ENCODE measurements at places on chromosomes 16 and 17.

DNA sequence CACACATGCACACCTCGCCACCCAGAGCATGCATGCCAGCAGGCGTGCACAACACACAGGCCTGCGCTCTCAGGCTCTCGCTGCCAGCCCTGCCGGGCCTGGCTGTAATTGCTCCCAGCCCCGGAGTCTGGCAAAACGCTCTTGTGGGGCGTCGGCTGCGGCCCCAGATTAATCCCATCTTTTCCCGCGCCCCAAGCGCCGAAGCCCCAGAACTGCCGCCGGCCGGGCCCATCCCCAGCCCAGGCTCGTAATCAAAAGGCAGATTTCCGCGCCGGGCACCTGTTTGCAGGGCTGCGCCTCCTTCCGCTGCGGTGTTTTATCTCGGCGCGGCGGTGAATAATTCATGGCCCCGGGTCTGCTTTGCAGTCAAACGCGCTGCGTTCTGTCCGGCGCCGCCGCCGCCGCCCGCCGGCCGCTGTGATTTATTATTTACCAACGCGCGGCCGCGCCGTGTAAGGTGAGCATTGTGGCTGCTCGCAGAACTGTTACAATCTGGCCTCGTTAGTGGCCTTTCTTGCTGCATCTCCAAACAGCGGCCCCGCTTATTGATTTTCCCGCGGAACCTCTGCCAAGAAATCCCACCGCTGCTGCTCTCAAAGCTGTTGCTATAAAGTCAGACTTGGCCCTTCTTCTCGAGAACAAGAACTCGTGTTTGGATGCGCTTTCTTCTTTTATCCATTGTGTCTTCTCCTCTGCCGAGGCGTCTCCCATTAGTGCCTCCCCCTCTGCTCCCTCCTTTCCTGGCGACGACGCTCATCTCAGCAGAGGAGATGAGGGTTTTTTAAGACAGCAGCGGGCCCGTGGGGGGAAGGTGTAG lies 126.1 kb downstream of the IRX5 start:
- peak; percentile 34 for DNase-seq

GRCh38 chr17:61400717-61401388 lies 1.2 kb downstream of the TBX2 start:
- no peak for DNase-seq

- DNase-seq = no peak
Observed at GRCh38 chr17:81373536-81374160, 21.6 kb upstream of the BAHCC1 start.

- DNase-seq = no peak
Observed at GRCh38 chr16:51010817-51011216, 140.3 kb downstream of the SALL1 start.

DNA sequence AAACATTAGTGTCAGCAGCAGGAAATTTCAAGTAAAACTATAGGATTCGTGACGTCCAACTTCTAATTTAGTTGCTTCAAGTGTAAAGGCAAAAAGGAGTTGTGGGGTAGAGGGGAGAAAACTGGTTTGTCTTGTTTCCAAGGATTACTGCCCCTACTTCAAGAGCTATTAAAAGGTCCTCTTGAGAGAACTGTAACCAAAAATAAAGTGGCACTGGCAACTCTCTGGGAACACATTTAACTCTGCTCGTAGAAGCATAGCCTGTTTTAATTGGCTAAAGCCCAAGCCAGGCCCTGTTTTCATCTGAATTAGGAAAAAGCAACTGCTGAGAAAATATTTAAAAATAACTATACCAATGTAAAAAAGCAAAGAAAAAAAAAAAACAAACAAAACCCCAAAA lies 51.8 kb upstream of the AKAP1 start:
- DNase-seq = no peak

DNA sequence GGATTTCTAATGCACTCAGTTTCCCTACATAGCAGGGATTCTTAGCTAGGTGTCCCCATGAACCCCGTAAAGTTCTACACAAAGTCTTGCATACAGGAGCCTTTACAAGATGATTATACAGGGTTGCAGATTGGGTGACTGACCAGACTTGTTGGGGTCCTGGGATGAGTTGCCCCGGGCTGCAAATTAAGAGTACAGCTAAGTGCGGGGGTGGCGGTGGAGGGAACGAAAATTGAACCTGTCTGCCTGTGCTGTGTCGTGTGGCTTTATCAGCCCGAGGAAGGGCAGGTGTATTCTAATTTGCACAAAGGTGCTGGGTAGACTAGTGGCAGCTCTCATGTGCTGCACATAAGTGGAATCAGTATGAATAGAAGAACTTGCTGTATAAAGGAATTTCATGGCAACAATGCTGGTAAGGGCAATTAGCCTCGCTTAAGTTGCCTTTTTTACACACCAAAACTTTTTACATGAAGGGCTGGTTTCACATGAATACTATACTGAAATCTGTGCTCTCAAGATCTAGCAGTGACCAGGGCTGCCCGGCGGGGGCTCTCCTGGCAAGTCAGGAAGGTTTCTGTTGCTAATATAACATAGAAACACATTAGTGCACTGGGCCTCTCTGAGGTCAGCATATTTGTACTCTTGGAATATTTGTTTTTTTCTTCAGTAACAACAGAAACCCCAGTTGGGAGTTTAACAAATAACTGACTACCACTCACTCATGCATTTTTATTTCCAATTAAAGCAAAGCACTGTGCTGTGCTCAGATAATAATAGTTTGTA lies 50.7 kb downstream of the ADCY7 start:
- DNase-seq = no peak

DNA sequence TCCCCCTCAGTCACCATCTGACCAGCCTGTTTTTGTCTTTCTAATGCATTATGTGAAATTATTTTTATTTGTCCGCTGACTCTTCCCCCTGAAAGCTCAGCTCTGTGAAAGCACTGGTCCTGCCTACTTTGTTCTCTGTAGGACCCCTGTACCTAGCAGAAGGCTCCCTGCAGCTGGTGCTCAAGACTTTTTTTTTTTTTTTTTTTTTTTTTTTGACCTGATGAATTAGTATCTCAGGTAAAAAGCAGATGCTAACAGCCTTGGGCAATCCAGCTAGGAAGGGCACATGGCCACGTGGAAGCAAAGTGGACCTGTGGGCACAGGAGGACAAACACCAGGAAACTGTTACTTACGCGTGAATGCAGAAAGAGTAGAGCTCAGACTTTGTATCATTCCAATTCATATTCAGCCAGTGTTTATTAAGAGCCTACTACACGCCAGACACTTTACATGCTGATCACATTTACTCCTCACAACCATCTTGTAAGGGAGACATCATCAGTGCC lies 629 bp upstream of the UNC119 start:
- DNase-seq = no peak

- no peak for DNase-seq
Observed at GRCh38 chr17:39625198-39625785, 1.5 kb upstream of the PPP1R1B start.

- no peak for DNase-seq
Observed at GRCh38 chr16:17520561-17520960, 49.8 kb upstream of the XYLT1 start.

DNA sequence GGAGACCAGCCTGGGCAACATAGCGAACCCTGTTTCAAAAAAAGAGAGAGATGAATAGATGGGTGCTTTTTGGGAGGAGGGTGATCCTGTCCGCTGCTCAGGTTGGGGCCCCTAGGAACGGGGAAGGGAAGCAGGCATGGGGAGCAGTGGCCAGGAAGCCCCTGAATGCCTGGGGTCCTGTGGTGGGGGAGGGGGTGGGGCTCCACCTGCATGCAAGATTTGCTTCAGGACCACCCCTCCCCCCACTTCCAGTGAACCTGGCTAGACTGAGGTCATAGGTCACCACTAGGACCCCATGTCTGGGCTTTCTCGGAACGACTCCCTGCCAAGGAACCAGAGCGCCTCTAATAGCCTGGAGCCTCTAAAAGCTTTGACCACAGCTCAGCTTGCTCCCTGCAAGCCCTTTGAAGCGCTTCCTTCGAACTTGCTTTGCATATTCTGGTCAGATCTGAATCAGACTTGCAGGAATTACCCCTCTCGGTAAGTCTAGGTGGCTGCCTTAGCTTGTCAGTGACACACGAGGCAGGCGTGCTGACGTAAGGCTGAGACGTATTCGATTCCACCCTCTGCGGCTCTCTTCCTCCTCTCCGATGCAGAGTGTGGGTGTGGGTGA lies 3.7 kb downstream of the SOCS3 start:
- DNase-seq = peak; percentile 39

- DNase-seq = no peak
Observed at GRCh38 chr17:45857977-45858708, 13.5 kb downstream of the SPPL2C start.

GRCh38 chr16:30539000-30539964 lies 4.6 kb upstream of the ZNF747 start:
- DNase-seq = no peak

DNA sequence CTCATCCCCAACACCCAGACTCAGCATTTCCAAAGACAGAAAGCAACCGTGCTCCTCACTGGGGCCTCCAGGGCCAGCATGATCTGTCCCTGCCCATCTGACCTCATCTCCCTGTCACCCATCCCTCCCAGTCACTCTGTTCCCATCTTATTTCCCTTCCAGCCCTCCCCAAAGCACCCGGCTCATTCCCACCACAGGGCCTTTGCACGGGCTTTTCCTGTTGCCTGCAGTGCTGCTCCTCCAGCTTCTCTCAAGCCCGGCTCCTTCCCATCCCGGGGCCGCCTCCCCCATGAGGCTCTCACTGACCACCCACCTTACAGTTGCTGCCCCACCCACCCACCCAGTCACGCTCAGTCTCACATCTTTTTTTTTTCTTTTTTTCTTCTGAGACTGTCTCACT lies 54.8 kb downstream of the RMI2 start:
- no peak for DNase-seq

- DNase-seq = no peak
Observed at GRCh38 chr17:75430159-75430974, 24.9 kb upstream of the GRB2 start.

DNA sequence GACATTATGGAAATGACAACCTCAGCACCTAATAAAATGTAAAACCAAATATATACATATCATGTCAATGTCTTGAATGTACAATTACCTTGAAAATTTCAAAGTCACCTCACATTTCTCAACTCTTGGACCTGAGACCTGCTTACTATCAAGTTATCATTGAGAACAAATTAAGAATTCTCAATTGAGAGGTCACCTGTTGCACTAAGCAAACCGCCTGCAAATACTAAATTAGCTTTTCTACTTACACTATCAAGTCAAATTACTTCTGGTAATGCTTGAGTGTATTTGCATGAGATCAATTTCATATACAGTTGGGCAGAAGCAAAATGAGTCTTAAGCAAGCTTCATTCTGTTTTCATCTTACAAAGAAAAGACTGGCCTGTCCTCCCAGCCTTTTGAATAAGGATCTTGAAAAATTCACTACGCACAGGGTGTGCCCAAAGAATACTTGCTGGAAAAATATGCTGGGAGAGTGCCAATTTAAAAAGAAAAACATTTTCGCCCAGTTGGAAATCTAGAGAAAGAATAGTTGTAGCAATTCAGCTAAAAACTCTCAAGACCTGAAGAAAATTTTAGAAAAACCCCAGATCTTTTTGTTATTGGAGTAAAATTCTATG lies 35.7 kb downstream of the KANSL1 start:
- DNase-seq = no peak

DNA sequence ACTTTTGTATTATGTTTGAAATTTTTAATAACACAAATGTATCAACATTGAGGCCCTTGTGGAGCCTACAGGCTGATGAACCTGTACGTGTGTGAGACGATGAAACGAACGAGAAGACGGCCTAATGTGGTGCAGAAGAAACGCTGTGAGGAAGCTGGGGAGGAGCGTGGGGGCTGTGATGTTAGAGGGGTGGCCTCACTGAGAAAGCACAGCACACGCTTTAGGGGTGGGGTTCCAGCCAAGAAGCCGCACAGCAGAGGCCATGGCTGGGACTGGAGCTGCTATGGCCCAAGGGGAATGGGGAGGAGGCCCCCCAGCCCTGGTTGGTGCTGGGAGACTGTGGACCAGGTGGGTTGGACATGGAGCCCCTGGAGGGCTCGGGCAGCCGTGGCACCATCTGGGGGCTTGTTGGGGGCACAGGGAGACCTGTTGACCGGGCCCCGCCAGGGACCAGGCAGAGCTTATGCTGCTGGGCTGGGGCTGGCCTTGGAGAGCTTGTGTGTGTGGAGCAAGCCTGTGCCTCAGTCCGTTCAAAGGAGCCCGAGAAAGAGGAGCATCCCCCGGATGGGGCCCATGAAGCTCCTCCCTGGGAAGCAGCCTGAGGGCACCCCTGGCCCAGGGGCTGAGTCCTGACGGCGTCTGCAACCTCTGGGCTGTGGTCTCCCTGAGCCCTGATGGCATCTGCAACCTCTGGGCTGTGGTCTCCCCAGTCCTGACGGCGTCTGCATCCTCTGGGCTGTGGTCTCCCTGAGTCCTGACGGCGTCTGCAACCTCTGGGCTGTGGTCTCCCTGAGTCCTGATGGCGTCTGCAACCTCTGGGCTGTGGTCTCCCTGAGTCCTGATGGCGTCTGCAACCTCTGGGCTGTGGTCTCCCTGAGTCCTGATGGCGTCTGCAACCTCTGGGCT lies 44.7 kb downstream of the METRNL start:
- no peak for DNase-seq

DNA sequence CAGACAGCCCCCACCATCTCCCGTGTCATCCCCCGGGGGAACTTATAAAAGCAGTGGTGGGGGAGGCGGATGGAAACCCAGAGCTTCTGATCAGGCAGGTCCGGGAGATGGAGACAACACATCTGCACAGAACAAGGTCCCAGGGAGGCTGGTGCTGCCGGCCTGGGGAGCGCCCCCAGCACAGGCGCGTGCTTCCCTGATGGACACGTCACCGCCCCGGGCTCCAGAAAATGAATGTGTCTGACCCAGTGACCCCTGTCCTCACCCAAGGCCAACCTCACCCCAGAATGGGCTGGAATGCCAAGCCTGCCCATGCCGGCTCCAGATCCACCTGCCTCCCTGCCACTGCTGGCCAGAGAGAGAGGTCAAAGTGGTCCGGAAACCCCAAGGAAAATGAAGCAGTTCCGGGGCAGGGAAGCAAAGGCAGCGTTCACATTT lies 12.5 kb downstream of the SLC7A5 start:
- DNase-seq = no peak

DNA sequence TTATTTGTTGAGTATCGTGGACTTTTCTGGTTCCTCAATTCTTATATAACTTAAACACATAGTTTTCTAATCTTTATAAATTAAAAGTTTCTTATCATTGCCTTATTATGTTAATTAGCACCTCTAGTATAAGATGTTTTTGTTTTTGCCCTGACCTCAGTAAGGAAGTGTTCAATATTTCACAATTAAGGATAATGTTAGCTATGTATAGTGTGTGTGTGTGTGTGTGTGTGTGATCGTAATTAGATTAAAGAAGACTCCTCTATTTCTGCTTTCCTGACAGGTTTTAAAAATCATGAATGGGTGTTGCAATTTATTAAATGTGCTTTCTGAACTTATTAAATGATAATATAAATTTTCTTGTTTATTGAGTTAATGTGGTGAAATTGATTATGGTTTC lies 12.0 kb downstream of the IL21R start:
- DNase-seq = no peak

Measured in head of caudate nucleus (tissue), 42 donors.